ENCODE measurements at places on chromosomes 1 and 21. TPM values are rescaled to one million over a fixed set of nuclear protein-coding genes. Genes with fewer than 3 reads are reported as not detected.

The PGLYRP3 gene
- total RNA-seq = not detected

The OR2M3 gene
- total RNA-seq = not detected

The SYT14 gene
- total RNA-seq = not detected

The FHAD1 gene
- not detected for total RNA-seq

The ZMYND12 gene
- total RNA-seq = 0.43 TPM

The CFHR1 gene
- not detected for total RNA-seq

The OR2L5 gene
- total RNA-seq = not detected

The WNT2B gene
- total RNA-seq = 1.1 TPM

The TFAP2E gene
- total RNA-seq = 0.26 TPM

The GPR52 gene
- total RNA-seq = 0.43 TPM

The TNFRSF25 gene
- total RNA-seq = 6.7 TPM

The PTPN22 gene
- total RNA-seq = not detected

The C8B gene
- total RNA-seq = not detected

The SPATA45 gene
- total RNA-seq = not detected

The SLC44A3 gene
- 4.1 TPM for total RNA-seq

The RNF115 gene
- 15.9 TPM for total RNA-seq

The LCE2C gene
- not detected for total RNA-seq

The TAS1R1 gene
- total RNA-seq = not detected

The FMO3 gene
- 0.09 TPM for total RNA-seq

The MSTO1 gene
- total RNA-seq = 13.7 TPM

The OR6K6 gene
- total RNA-seq = 0.09 TPM

The CD1E gene
- total RNA-seq = not detected

The IFI44 gene
- 37.0 TPM for total RNA-seq

The FAM76A gene
- total RNA-seq = 8.3 TPM

The SPRR3 gene
- total RNA-seq = not detected

The KRTAP13-2 gene
- not detected for total RNA-seq

The NMNAT2 gene
- total RNA-seq = 0.34 TPM

The GBP2 gene
- total RNA-seq = 13.4 TPM

The SPRR2B gene
- not detected for total RNA-seq

The SYT6 gene
- total RNA-seq = not detected

The FCER1G gene
- total RNA-seq = 0.17 TPM

The BCAR3 gene
- total RNA-seq = 36.1 TPM

The MYOG gene
- not detected for total RNA-seq

The SPRR2E gene
- not detected for total RNA-seq

The WDR3 gene
- 26.4 TPM for total RNA-seq

Measured in dermis lymphatic vessel endothelial cell (primary cell).